ENCODE measurements at places on chromosomes 3 and 15.

DNA sequence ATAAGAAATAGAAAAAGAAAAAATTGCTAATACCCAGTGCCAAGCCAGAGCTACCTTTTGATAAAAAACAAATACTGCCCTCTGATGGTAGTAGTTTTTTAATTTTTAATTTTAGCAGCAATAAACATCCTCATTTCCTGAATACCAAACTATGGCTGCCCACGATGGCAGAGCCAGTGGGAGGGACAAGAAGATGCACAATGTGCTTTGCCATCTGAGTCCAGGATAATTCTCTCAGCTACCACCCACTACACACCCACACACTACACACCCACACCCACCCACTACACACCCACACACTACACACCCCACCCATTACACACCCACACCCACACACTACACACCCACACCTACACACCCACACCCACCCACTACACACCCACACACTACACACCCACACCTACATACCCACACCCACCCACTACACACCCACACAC, 17.8 kb downstream of the CEP19 start:
- no peak for DNase-seq

GRCh38 chr3:131729643-131730017, 226.9 kb upstream of the MRPL3 start:
- DNase-seq: no peak

GRCh38 chr3:72035606-72036005, 250.7 kb upstream of the PROK2 start:
- DNase-seq: no peak

- DNase-seq: no peak
Measured at GRCh38 chr15:79093352-79093935, 2.9 kb upstream of the RASGRF1 start.

DNA sequence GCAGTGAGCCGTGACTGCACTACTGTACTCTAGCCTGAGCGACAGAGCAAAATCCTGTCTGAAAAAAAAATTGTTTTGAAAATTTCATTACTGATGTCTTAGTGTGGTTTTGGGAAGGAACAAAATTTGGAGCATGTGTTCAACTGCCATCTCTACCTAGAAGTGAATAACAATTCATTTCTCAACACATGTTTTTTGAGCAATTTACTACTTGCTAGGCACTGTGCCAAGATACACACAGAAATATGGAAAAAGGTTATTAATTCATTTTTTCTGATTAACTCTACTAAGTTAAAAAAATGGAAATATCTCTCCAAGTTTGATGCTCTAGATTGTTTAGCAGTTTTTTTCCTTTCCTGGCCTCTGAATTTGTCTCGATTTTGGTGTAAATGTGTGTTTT, 5.2 kb upstream of the TCF12 start:
- DNase-seq: no peak

GRCh38 chr3:154642145-154642544, 212.2 kb upstream of the GPR149 start:
- DNase-seq: no peak

GRCh38 chr15:44633603-44634002, 29.9 kb downstream of the SPG11 start:
- no peak for DNase-seq

DNA sequence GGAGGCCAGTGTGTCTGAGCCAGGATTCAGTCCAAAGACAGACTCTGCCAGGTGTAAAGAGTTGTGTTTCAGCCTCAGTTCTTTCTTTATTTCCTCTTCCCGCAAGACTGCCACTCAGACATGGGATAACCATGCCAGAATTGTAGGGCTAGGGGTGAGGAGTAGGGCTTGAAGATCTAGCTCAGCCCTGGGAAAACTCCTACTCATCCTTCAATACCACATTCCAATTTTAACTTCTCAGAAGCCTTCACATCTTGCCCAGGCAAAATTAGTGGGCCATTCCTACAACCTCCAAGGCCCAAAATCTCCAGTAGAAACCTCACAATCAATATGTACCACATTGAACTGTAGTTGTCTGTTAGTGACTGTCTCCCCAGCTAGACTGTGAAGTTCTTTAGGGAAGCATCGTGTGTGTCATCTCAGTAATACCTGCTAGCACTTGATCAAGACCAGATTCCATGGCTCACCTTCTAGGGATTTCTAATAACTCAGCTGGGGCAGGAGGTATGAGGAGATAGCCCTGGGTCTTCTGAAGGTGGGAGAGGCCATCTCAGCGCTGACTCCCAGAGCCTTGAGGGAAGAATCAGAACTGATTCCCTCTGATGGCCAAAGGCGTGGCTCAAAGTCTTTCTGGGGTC, 19.7 kb downstream of the HRH1 start:
- DNase-seq: no peak

- DNase-seq: no peak
Measured at GRCh38 chr3:41502023-41502422, 302.7 kb downstream of the CTNNB1 start.

DNA sequence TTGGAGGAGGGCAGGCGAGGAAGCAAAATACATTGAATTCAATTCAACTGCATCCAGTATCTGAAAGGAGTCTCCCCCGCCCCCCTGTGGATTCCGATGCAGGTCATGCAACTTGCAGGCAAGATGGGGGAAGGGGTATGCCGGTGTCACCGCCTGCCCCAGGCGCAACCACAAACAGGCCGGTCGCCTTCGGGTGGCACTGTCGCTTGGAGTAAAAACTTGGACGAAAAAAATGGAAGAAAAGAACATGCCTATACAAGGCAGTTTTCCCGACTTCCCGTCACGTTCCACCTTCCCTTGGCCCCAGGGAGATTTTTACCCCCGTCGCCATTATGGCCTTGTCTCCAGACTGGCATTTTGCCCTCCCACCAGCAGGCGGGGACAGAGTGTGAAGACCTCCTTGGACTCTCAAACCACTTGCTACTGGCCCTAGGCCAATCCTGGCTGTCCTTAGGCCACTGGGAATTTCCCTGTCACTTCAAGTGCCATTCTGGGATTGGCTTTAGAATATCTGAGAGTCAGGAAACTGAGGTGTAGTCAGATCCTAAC, 1.6 kb upstream of the NTRK3 start:
- no peak for DNase-seq

DNA sequence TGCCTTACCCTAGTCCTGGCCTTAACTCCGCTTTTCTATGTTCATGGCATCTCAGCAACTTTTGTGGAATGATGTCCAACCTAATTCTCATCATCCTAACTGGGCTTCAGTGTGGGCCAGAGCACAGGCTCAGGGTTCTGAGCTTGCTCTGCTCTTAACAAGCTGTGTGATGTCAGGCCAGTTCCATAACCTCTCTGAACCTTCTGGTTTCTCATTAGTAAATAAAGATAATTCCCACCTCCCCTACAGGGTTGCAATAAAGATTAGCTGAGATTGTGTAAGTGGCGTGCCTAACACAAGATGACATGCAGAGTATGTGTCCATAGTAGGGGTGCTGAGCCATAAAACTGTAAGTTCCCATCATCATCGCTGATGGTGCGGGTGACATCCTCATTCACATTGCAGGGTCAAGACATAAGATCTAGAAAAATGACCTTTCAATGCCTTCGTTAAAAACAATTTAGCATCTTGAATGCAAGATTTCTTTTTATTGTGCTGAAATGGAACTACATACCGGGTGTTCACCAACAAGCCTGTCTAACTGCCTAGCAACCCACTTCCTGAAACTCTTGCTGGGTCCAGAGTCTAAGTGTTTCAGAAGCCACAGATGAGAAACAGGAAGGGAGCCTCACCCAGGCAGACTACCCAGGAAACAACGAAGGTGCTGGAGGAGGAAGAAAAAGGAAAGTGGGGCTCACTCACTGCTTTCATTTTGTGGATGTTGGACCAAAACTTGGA, 36.2 kb downstream of the CDCP1 start:
- no peak for DNase-seq

GRCh38 chr3:126535636-126536035, 11.7 kb downstream of the CHST13 start:
- no peak for DNase-seq

- no peak for DNase-seq
Measured at GRCh38 chr3:159860269-159861116, 128.1 kb upstream of the IL12A start.

- DNase-seq: no peak
Measured at GRCh38 chr3:78875436-78875835, 892.4 kb downstream of the ROBO1 start.

DNA sequence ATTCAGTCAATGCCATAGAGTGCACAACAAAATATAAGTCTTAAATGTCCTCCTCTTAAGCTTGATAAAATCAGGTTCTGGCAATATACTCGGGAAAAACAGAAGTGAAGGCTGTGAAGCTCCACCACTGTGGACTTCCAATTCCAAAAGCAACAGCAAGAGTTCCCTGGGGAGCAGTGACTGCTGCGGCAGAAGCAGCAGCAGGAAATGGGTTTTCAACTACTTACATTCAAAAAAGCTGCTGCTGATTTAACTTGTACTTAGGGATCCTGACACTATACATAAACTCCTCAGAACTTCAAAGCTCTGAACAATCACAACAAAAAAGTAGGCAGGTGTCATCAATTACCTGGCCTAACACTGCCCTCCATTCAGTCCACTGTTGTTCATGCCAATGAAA, 4.7 kb downstream of the CEP152 start:
- no peak for DNase-seq

Data from GOT3 (cell line).